ENCODE measurements at places on chromosomes 1 and 21.

- DNase-seq: no peak
These were observed 241.8 kb downstream of the KIF26B start for GRCh38 chr1:245396615-245397014.

GRCh38 chr1:213947200-213947801 lies 40.5 kb upstream of the PROX1 start:
- no peak for DNase-seq

DNA sequence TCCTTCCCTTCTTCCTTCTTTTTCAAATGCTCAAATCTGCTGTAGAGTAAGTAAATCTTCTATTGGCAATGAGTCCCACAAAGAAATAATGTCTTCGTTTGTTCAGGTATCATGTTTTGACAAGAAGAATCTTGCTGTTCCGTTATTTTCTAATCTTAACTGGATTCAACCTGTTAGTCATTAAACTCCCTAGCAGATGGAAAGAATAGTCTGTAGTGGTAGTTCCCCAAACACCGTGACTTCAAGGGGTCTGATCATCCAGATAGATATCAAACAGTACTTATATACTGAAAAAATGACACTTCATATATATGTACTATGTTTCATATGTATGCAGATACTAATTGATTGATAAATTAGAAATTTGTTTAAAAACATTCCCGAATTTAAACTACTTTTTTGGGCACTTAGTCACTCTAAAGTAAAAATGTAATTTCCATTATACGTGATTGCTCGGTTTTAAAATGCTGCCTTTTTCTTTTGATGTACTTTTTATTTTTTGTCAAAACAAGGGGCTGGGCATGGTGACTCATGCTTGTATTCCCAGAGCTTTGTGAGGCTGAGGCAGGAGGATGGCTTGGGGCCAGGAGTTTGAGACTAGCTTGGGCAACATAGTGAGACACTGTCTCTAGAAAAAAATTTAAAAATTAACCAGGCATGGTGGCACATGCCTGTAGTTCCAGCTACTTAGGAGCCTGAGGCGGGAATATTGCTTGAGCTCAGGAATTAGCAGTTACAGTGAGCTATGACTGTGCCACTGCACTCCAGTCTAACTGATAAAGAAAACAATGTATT lies 335.7 kb upstream of the SNX7 start:
- no peak for DNase-seq

GRCh38 chr1:91712393-91712792 lies 173.6 kb downstream of the TGFBR3 start:
- DNase-seq: no peak

DNA sequence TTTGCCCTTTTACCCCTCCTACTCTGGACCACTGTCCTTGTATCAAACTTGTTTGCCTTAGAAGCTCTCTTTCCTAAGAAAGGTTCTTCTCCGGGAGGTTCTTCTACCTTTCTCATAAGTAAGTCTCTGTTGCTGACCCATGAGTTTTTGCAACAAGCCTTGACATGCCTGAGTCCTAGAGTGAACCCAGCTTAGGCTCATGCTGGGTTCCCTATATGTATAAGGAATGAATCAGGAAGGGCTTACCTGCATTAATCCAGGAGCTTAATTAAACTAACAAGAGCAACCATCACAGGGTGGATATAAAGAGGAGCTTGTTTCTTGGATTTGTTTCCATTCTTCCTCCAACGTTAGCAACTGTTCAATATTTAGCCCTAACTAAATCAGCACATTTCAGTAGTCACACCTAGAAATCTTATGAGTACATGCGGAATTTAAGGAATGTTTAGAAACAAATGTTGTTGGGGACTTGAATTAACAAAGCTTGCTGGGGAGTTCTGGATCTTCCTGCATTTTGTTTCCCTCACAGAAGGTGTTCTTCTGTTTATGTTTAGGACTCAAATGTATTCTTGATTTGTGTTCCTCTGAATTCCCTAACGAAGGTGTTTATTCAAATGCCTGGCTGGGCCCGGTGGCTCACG lies 64.3 kb upstream of the RAB3GAP2 start:
- no peak for DNase-seq

GRCh38 chr1:85283475-85284199 lies 7.2 kb upstream of the BCL10 start:
- no peak for DNase-seq

GRCh38 chr1:96999191-96999590 lies 277.6 kb downstream of the PTBP2 start:
- no peak for DNase-seq

- no peak for DNase-seq
These were observed 302.8 kb downstream of the NCAM2 start for GRCh38 chr21:21301013-21301412.

- no peak for DNase-seq
These were observed 19.7 kb upstream of the SELE start for GRCh38 chr1:169753549-169753948.

DNA sequence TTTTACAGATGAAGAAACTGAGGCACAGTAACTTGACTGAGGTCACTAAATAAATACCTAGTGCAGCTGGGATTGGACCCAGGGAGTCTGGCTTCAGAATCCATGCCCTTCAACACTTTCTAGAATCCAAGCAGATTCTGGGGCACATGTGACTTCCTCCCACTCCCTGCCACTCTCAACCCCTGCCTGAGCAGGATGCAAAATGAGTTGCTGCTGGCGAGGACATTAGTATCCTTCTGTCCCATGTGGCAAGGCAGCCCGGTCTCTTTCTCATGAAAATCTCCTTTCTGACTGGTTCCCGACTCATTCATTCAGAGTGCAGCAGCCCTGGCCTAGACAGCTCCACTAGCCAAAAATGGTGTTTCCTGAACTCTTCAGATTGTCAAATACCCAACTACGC lies 28.4 kb downstream of the TNNT2 start:
- DNase-seq: no peak

DNA sequence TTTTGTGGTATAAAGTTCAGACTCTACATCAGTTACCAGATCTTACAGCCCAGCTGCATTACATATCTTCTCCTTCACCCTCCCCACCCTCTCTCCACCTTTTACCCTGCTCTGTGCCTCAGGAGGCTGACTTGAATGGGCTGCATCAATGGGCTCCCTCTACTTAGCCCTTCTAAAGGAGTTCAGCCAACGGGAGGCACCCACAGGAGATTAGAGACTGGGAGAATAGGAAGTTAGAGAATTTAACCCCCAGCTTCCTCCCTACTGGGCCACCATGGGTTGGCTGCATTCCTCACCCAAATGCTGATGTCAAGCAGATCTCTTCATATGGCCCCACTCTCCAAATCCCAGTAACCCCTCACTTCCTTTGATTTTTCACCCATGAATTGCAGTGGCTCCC lies 17.1 kb upstream of the DUSP23 start:
- no peak for DNase-seq

DNA sequence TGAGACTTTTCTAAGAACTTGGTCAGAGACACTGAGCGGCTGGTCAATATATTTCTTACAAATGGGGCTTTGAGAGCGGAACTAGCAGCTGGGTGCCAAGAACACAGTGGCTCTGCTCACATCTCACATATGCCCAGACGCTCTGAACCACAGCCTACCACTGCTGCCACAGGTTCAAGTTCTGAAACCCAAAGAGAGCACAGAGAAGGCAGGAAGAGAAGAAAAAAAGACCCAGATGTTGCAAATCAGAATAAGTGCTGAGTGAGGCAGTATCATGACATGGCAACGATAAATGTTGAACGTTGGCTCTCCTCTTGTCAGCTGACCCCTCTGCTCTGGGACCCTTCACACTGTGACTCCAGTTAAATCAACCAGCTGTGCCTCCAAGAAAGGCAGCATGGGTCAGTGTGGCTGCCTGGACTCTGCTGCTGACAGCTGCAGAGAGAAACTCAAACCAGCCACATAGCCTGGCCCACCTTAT lies 26.4 kb downstream of the HIVEP3 start:
- DNase-seq: no peak

DNA sequence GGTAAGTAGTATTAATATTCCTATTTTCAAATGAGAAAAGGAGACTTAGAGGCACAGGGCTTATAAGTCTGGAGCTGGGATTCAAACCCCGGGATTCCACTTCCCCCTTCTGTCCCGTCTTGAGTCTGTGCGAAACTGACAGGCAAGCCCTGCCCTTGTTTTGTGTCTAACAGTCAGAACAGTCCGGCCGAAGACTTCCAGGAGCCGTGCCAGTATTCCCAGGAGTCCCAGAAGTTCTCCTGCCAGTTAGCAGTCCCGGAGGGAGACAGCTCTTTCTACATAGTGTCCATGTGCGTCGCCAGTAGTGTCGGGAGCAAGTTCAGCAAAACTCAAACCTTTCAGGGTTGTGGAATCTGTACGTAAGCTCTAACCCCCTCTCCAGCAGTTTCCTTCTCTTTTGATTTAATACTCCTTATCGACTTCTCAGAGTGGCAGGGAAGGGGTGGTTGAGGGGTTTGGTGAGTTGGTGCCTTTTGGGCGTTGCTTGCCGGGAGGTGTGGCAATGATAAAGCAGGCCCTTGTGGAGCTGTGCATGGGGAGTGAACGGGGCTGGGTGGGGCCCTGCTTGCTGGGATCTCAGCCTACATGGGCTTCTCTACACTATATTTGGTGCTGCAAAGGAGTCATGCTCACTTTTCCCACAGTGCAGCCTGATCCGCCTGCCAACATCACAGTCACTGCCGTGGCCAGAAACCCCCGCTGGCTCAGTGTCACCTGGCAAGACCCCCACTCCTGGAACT lies 29.4 kb downstream of the IL6R start:
- peak; percentile 35 for DNase-seq

DNA sequence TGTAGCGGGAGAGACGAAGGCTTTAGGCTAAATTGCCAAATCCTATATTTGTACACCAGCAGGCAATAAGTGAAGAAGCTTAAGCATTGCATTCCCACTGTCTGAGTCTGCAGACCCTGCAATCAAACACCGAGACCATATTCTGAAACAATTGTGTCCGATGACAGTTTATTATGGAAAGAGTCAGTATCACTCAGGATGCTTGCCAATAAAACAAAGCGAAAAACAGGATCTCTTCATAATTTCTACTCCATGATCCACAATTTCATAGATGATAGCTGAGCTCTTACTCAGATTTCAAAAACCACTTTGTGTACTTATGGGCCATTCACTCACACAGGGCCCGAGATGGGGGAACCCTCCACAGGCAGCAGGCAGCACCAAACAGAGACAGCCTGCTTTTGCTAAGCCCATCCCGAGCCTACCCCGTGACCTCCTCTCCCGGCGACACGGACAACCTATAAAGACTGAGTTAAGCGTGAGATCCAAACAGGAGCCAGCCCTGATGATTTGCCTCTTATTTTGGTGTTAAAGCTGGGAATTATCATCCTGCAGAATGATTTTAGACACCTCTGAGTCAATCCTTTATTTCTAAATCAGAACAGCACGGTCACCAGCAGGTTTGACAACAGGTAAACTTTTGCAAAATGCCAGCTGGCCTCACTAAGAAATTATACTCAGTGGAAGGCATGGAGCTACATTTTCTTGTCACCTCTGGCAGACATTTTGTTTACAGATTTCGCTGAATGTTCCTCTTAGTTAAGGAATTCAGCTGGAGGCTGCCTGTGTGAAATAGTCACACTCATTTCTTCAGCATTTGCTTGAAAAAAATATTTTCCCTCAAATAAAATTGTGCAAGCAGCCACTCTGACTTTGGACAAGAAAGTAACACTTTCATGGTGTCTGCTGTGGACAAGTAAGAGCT lies 212.4 kb downstream of the GPATCH2 start:
- DNase-seq: no peak

- DNase-seq: peak; percentile 21
These were observed 37.5 kb downstream of the ELAPOR1 start for GRCh38 chr1:109151146-109151990.

- DNase-seq: peak; percentile 43
These were observed 3.6 kb upstream of the VWA1 start for GRCh38 chr1:1431845-1432273.

- DNase-seq: no peak
These were observed 15.1 kb upstream of the THRAP3 start for GRCh38 chr1:36208978-36209703.
